Activated CD8-positive, alpha-beta T cell treated with anti-CD3 and anti-CD28 coated beads for 36 hours (primary cell): ENCODE measurements at places on chromosomes 1 and 21.
A peak's percentile ranks its signal among the peaks of the same experiment; 100 is the strongest.

DNA sequence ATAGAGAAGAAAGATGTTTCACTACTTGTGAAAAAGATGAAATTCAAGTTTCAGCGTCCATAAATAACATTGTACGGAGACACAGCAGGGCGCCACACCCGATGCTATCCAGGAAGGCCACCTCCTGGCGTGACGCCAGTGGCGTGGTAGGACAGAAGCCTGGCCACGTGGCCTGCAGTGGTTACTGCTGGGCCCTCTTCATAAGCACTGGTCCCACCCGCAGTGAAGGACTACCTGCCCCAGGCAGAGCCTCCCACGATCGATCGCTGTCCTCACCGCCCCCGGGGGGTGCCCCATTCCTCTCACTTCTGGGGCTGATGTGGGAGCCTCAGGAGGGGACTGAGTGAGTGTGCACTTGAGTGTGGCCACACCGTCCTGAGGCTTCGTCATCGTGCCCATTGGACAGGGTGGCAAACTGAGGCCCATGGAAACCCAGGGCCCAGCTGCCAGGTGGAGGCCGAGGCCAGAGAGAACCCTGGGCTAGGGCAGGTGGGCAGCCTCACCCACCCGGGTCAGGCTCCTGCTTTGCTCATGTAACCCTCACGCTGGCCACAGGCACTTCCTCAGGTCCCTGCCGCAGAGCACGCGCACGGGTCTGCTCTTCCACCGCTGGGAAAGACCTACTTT, 11.7 kb upstream of the HES5 start:
- no peak overlapping the region for H3K27ac ChIP-seq
- DNase-seq: no peak
- peaks cover 9% of the 10 kb centered on the region for H3K4me1 ChIP-seq
- no peaks in the 10 kb centered on the region for H3K36me3 ChIP-seq
- H3K4me3 ChIP-seq: no peak overlapping the region

DNA sequence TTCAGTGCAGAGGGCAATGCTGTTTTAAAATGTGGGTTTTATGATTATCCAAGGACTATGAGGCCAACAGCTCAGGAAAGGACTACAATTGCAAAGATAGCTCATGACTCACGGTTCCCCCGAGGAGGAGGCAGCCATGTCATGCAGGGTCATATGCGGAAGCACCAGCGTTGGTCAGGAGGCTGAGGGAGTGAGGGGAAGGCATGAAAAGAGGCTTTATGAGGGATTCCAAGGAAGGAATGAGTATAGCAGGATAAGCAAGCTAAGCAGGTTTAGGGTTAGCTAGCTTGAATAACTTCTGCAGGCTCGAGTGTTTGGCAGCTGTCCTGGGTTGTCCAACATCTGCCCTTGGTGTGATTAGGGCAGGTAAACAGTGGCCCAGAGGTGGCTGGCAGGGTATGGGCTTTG, 495.1 kb downstream of the SETD4 start:
- no peak overlapping the region for H3K27ac ChIP-seq
- H3K4me1 ChIP-seq: no peaks in the 10 kb centered on the region
- H3K36me3 ChIP-seq: no peaks in the 10 kb centered on the region
- DNase-seq: no peak

DNA sequence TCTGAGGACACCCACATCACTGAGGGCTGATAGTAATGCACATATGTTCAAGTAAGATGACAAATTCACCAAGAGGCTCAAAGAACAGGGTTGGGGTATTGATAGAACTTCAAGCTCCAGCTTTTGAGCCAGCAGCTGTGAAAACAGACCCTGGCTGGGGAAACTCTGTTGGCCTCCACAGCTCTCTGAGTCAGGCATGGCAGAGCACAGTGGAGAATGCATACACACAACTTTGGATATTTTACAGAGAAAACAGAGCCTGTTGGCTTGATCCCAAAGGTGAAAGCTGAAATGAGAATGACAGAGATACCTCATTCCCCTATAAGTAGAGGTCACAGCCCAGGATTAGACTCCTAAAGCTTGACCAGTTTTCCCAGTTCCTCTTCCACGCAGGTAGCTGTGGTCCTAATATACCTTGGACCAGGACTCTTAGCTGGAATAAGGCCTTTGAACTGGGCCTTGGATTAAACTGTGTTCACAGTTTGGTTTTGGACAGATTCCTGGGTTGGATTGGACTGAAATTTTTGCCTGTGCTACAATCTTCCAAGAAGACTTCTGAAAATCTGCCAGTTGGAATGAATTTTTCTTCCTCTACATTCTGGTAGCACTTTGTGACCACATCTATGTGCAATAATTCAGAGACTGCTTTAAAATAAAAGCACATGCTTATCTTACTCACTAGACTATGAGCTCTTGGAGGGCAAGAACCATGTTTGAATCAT, 101.6 kb upstream of the HMGB4 start:
- no peak overlapping the region for H3K27ac ChIP-seq
- no peaks in the 10 kb centered on the region for H3K4me1 ChIP-seq
- H3K4me3 ChIP-seq: no peak overlapping the region
- H3K36me3 ChIP-seq: no peaks in the 10 kb centered on the region

- H3K4me1 ChIP-seq: no peaks in the 10 kb centered on the region
- no peaks in the 10 kb centered on the region for H3K27me3 ChIP-seq
- H3K27ac ChIP-seq: no peak overlapping the region
- DNase-seq: no peak
Measured at GRCh38 chr1:216925962-216926625, 202.9 kb upstream of the ESRRG start.

DNA sequence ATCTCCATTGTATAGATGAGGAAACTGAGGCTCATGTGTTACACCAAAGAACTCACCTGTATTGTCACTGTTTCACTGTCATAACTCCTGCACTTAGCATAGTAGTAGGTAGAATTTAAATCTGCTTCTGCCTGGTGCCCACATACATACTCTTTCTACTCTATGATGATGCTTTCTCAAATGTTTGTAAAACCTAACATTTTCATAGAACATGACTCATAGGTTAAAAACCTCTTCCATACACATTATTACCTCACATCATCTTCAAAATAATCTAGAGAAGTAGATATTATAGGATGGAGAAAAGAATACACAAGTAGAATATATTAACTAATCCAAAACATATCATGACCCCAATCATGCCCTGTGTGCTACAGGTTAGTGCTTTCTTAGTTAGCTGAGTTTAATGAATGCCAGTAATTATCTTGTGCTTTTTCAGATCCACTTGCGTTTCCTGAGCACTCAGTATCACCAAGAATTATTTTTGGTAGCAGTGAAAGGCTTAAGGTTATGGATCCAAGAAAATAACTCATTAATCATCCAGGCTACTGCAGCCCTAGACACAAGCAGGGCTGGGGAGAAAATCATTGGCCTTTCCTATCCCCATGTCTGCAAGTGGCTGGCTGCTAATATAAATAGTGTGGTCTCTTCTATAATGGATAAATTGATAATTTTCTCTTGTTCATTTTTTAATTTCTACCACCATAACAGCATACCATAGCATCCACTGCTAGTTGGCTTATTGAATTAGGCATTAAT, 156.9 kb downstream of the LRRC40 start:
- no peaks in the 10 kb centered on the region for H3K4me1 ChIP-seq
- no peaks in the 10 kb centered on the region for H3K27me3 ChIP-seq
- no peak overlapping the region for H3K4me3 ChIP-seq
- no peak for DNase-seq

DNA sequence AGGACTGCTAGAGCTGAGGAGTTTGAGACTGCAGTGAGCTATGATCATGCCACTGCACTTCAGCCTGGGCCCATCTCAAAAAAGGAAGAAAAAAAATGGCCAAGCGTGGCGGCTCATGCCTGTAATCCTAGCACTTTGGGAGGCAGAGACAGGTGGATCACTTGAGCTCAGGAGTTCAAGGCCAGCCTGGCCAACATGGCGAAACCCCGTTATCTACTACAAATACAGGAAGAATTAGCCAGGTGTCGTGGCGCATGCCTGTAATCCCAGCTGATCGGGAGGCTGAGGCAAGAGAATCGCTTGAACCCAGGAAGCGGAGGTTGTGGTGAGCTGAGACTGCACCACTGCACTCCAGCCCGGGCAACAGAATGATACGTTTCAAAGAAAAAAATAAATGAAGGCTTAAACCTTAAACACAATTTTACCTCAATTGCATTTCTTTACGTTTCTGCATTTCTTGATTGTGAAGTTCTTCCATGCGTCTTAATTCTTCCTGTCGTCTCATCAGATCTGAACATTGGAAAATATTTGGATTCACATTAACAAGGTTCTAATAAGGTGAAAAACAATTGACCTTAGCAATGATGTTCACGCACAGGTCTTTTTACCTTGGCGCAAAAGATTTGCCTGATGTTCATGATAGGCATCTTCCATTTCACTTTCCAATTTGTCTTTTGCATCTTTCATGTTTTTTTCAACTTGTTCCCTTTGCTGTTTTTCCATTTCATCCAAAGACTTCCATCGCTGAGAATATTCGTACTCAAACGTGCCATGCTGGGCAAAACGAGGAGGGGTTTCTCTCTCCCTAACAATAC, 4.2 kb downstream of the SFPQ start:
- H3K4me3 ChIP-seq: peak overlapping the region; percentile 83
- peaks cover 79% of the 10 kb centered on the region for H3K36me3 ChIP-seq
- DNase-seq: peak; percentile 22
- H3K27me3 ChIP-seq: no peaks in the 10 kb centered on the region
- peaks cover 77% of the 10 kb centered on the region for H3K4me1 ChIP-seq

DNA sequence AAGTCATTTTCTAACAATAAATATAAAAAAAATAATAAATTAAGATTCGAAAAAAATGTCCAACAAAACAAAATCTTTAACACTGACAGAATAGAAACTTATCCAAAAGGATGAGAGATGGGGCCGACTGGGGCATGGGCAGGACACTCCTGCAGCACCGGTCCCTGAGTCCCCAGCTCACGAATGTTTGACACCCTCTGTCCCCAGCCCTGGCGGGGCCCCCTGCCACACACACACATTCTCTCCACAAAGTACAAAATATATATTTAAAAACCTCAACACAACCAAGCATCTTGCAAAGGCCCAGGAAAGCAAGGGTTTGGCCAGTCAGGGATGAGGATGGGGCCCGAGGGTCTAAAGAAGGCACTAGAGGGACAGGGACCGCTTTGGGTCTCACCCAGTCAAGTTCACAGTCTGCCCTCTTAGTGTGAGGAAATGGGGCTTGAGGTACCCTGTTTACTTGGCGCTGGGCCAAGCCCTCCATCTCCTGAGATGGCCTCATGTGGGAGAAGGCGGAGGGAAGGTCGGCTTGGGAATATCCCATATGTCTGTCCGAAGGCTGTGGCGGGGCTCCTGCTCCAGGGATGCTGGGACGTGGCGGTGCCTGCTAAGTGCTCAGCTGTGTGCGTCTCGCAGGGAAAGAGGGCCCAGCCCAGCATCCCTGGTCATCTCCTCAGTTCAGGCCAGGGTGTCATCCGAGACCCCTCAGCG, 31.3 kb downstream of the EPHA2 start:
- H3K36me3 ChIP-seq: no peaks in the 10 kb centered on the region
- H3K4me1 ChIP-seq: peaks cover 11% of the 10 kb centered on the region
- DNase-seq: no peak
- no peaks in the 10 kb centered on the region for H3K27me3 ChIP-seq
- no peak overlapping the region for H3K27ac ChIP-seq

DNA sequence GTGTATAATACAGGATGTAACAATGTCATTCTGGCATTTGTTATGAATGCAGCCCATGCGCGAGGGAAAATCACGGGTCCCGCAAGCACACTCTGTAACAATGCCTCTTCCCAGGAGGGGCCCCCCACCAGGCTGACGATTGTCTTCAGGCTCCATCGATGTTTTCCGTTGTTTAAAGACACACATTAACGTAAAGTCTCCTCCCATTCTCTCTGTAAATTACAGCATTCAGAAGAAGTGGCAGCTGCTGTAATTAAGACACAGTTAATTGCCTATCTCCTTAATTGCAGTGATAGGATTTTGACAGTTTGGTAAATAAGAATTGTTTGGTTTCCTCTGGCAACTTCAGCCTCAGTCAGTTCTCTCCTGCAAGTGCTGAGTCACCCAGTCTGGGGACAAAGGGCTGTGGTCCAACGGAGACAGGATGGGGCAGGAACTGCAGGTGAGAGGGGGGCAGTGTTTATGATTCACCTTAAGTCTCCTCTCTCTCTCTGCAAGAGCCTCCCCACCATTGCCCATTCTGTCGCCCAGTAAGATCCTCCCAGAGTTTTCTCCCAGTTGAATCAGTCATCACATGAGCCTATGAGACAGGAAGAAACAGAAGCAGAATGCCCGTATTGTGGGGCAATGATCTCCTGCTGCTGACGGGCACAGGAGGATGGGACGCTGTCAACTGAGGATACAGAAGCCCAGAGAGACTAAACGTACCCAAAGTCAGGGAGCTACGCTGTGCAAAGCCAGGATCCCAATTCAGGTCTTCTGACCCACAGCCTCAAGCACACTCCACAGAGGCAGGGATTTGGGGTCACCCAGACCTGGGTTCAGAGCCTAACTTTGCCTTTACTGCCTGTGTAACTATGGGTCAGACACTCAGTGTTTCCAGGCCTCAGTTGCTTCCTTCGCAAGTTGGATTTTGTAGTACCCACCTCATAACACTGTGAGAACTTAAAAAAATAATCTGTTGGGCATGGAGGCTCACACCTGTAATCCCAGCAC, 110.0 kb downstream of the ADSS2 start:
- DNase-seq: peak; percentile 54
- no peaks in the 10 kb centered on the region for H3K36me3 ChIP-seq
- H3K27me3 ChIP-seq: no peaks in the 10 kb centered on the region
- peaks cover 15% of the 10 kb centered on the region for H3K4me1 ChIP-seq

DNA sequence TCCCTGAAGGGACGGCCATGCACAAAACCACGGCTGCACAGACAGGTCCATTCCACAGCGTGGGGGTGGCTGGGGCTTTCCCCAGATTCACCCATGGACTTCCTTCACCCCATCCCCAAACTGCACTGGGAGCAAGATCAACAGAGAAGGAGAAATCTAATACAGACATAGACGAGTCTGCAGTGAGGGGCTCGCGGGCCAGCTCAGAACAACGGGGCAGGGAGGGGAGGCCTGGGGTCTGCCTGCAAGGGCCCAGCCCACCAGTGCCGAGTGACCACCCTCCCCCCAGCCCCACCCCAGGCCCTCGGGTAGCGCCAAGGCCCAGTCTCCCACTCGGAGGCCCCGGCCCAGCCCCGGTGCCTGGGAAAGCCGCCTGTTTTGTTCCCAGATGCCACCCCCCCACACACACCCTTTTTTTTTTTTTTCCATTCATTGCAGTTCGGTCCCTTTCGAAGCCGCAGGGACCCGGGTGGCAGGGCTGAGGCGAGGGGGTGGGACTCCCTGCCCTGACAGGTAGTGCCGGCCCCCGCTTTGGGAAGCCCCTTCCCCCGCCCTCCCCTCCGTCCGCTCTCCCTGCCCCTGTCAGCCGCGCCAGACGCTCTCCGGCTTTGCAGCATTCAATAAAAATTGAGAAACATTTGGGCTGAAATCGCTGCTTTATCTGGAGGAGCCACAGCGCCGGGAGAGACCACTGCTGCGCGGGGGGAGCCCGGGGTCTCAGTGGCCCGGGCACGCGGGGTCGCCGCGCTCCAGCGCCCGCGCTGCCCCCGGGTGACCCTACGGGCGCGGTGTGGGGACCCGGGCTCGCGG, 543 bp upstream of the EPHB2 start:
- no peaks in the 10 kb centered on the region for H3K36me3 ChIP-seq
- DNase-seq: peak; percentile 36
- H3K4me1 ChIP-seq: peaks cover 11% of the 10 kb centered on the region
- H3K27ac ChIP-seq: no peak overlapping the region
